COR-L47 (cell line): ENCODE measurements at places on chromosomes 7 and 10.

- DNase-seq, result no peak
Observed at GRCh38 chr7:27661811-27662489, 733 bp downstream of the HIBADH start.

DNA sequence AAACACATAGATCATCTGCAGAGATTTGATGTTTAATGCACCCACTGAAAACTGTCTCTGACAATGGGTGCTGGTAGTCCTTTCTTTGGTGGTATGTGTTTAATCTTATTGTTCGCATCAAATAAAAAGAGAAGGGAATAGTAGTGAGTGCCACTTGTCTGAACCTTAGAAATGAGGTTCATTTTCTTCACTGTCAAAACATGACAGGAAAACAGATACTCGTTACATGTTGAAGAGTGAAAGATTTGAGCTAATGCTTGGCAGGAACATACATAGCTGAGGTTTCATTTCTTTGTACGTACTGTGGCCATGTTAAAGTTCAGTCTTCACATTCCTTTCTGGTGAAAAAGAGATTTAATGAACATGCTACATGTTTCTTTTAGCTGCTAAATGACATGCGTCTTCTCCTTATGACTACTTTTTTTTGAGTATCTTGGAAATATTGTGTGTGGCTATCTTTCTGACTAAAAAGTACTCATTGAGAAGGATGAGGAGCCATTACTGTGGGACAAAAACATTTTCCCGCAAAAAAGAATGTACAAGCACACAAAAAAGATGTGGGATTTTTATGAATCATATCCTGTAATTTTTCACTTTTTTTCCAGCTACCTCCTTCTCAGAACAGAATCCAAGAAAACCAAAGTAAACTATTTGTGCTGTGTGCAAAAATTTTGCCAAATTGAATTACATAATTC, 108.0 kb downstream of the TWIST1 start:
- no peak for DNase-seq

- no peak for DNase-seq
Observed at GRCh38 chr10:86958901-86959736, 720 bp downstream of the SNCG start.

DNA sequence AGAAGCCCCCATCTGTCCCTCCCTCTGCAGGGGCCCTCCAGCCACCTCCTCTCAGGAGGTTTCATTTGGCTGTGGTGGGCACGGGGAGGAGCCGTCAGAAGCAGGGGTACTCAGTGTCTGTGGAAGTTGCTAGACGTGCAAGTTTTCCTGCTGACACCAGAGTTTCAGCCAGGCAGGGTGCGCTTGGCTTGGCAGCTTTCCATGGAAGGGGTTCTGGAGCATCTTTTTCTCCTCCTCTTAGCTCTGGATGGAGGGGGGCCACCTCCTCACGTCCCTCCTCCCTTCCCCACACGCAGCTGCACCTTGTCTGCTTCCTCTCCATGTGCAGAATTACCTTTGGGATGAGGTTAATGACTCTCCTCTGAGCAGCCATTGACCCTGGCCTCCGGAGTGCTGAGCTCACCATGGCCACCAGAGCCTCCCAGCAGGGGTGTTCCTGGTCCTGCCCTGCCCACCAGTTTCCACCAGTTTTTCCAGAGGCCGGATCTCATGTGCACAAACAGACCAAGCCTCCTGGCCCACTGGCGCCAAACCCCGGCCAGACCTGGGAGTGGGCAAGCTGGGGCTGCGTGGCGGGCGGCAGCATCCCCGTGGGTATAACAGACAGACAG, 579.8 kb upstream of the FOXK1 start:
- DNase-seq, result peak; percentile 16

- DNase-seq, result no peak
Observed at GRCh38 chr7:156196649-156197048, 384.4 kb upstream of the SHH start.

DNA sequence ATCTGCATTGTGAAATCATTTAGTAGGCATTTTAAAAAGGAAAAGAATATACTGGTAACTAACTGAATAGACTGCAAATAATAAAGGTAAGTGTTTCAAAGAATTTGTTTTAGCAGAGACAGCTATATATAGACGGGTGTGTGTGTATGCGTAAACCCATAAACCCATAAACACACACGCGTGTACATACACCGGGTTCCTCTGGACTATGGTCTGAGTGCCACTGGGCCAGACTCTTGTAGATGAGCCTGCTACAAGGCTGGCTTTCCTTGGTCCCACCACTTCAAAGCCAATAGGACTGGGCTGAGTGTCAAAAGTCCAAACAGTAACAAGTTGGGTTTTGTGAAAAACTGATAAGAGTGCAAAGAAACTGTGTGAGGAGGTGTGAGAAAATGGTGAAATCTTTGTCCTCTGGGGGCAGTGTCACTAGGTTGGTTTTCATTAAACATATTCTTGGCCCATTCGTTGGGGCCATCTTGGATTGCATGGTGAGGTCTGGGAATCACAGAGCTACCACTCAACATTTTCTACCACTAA, 39.8 kb downstream of the GNA12 start:
- no peak for DNase-seq

DNA sequence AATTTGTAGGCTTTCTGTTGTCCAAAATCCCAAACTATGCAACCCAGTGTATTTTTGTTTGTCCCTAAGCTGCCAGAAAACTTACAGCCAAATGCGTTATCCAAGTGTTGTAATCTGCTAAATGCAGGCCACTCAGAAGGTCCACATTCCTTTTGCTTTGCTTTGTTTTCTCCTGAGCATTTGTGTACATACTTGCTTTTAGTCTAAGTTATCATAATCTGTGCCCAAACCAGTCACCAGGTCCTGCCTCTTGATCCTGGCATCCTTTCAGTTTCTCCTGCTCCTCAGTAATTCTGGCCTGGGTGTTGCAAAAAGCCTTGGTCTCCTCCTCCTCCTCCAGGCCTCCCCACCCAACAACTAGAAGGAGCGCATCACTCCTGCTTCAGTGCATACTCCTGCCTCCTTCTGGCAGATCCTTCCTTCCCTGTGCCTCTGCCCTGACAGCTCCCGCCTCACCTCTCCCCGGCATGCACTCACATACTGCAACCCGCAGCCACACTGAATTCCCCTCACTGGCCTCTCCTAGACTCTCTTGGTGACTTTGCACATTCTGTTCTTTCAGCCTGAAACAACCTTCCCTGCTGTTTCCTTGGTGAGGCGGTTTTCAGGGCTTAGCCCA, 2.3 kb downstream of the DENND2A start:
- DNase-seq, result no peak

DNA sequence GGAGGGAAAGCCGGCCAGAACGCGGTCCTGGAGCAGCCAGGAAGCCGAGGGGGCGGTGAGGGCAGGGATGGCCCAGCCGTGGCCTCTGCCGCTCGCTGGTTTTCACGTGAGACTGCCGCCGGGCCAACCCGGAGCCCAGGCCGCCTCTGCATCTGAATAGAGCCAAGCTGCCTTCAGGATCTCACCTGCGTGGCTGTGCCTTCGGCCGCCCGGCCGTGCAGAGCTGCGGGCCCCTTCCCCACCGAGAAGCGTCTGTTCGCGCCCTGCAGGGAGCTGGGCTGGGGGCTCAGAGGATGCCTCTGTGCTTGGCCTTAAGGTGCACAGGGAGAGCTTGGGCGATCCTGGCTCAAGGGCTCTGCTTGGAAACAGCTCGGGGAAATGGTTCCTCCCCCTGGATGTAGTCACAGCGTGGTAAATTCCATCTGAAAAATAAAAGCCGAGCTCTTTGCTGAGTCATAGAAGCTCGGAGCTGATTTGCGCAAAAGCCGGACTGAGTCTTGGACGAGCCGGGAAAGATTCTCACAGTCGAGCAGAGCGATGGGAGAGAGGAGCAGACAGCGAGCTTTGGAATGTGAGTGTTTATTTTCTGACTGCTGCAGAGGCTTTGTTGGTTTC, at the start of gene JAKMIP3:
Gene JAKMIP3, plus strand, starts transcription at position 456 of the 615 bp plus-strand sequence. CDS start 38,863 bp downstream, outside the sequence.
- no peak for DNase-seq

GRCh38 chr10:22410846-22411245, 65.5 kb downstream of the SPAG6 start:
- no peak for DNase-seq

- DNase-seq, result peak; percentile 4
Observed at GRCh38 chr10:130989670-130990232, 321.8 kb downstream of the TCERG1L start.

GRCh38 chr7:151809146-151809863, 67.6 kb downstream of the PRKAG2 start:
- no peak for DNase-seq

- DNase-seq, result peak; percentile 38
Observed at GRCh38 chr7:122885583-122886356, 490 bp downstream of the CADPS2 start.

GRCh38 chr10:83848677-83849076, 290.6 kb upstream of the GHITM start:
- DNase-seq, result no peak

DNA sequence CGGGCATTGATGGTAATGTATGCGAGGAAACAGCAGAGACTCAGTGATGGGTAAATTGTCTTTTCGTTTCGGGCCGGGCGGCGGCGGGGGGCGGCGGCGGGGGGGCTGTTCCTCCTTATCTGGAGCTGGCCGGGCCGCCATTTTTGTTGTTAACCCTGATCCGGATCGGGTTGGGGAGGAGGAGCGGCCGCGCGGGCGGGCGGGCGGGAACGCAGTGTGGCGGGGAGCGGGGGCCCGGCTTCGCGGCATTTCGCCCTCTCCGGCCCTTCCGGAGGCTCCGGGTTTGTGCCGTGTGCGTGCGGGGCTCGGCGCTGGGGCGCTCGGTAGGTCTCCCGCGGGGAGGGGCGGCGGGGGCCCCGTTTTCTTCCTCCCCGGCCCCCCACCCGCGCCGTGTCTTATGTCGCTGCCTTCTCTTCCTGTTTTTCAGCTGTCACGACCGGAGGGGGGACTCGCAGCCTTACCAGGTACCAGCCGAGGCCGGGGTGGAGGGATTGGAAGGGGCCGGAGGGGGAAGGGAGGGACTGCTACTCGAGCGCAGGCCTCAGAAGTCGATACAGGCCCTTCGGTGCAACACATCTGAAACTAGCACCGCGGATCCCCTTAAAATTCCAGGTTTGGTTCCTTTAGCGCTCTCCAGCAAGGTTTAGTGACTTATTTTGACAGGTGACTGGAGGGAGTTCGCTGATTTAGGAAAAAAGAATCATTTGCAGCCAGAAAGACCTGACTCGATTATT, 820 bp downstream of the WAC start:
- peak; percentile 27 for DNase-seq

DNA sequence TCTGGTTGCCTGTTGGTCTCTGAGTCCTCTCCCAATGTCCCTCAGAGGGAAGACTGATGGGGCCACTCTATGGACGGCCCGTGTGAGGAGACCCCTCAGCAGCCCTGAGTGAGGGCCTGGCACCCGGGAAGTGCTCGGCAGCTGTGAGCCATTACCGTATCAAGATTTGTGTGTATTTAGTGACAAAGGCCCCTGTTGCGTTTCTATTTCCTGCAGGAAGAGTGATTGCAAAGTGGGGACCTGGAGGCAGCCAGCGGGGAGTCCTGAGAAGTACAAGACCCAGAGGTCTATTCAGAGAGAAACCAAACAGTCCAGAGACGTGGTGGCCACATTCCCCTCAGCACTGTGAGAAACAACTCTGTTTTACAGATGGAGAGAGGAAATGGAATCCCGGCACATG, 51.1 kb upstream of the CHST15 start:
- no peak for DNase-seq

GRCh38 chr7:38411404-38411803, 138.0 kb upstream of the TARP start:
- no peak for DNase-seq

- DNase-seq, result no peak
Observed at GRCh38 chr7:158730383-158731346, 26.1 kb upstream of the NCAPG2 start.

GRCh38 chr7:27149842-27150567, 2.4 kb downstream of the HOXA3 start:
- DNase-seq, result no peak

DNA sequence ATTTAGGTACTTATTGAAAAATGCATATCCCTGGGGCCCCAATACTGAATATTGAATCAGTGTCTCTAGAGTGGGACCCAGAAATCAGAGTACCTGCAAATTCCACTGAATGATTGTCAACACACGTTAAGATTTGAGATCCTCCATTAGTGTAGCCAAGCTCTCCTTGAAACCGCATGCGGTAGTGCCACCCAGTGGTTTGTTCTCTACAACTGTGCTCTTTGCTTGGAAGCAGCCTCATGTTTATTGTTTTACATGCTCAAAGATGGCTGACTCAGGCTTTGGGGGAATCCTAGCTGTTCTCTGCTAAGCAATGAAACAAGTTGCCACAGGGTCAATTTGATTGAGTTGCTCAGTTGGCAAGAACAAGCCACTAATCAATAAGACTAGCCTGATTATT, 340.2 kb upstream of the CELF2 start:
- DNase-seq, result peak; percentile 56

GRCh38 chr7:122764020-122764419, 61.3 kb upstream of the RNF148 start:
- no peak for DNase-seq

GRCh38 chr7:111159426-111159825, 68.5 kb downstream of the LRRN3 start:
- no peak for DNase-seq

- DNase-seq, result no peak
Observed at GRCh38 chr7:27183682-27184336, 1.2 kb downstream of the HOXA11 start.

DNA sequence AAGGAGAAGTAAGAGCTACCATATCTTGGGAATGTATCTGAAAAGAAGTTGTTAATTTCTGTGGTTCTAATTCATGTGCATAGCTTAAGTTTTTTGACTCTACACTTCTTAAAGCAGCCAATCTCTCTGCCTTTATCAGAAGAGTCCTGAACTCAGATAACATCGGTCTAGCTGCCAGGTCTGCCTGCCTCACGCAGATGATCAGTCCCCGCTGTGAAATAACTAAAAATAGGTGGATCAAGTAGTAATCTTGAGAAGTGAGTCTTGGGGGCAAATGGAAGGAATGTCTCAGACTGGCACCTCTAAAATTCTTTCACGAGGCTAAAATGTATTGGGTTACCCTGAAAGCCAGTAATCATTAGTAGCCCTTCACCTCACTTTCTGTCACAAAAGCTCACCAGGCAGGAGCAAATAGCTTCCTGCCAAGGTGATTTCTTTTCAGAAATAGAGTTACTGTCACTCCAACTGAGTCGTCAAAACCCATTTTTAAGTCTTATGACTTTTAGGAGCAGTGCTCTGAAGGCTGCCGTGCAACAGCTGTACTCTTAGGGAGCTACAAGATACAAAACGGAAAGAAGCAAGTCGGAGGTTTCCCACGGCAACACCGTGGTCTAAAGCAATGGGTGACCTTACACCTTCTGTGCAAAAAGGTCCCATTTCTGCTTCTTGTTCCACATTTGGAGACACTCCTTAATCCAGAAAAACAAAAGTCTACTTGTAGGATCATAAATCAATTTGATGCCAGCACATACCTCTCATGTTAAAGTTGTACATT, 85.2 kb downstream of the ABCB5 start:
- DNase-seq, result no peak
